Fibroblast of pulmonary artery (primary cell): ENCODE measurements at places on chromosomes 1 and 21.

DNA sequence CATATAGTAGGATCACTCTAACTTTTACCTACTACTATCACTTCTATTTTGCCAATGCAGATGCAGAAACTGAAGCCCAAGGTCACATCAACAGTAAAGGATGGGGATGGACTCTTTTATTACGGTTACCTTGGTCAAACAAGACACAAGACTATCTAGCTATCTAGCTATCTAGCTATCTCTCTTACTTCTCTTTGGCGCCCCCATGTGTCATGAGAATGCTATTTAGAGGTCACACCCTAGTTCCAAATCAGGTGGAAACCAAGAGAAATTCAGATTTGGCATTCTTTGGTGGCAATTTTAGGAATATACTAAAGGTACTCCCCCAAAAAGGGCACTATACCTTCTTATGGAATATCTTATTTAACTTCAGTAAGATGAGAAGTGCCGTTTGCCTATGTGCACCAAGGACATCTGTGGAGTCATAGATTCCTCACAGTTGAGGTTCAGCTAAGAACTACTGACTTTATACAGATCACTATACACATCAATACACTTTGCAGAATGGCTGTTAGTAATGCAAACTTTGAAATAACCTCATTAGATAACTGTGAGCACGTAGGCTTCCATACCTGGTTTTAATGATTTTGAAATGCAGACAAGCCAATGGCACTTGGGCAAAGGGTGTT lies 6.7 kb downstream of the ZNF648 start:
- DNase-seq = no peak

GRCh38 chr21:28237661-28238060 lies 755.0 kb downstream of the LTN1 start:
- DNase-seq = no peak

GRCh38 chr1:217617126-217617525 lies 13.8 kb downstream of the GPATCH2 start:
- no peak for DNase-seq

DNA sequence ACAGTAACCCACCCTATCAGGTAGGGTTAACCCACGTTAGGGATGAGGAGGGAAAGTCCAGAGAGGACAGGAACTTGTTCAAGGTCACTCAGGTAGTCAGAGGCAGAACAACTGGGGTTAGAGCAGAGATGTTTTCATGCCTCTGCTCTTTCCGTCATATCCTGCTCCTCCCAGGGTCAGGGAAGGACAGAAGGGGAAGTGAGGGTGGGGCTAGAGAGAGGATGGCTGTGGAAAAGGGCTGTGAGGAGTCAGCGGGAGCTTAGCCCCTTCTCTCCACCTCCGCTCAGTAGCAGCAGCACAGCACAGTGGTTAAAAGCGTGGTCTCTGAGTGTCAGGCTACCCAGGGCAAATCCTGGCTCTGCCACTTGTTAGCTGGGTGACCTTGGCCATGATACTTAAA lies 36.5 kb downstream of the DDX20 start:
- DNase-seq = no peak

GRCh38 chr1:221517961-221518360 lies 223.9 kb downstream of the DUSP10 start:
- peak; percentile 94 for DNase-seq

GRCh38 chr1:87794788-87795614 lies 466.3 kb downstream of the LMO4 start:
- peak; percentile 61 for DNase-seq

DNA sequence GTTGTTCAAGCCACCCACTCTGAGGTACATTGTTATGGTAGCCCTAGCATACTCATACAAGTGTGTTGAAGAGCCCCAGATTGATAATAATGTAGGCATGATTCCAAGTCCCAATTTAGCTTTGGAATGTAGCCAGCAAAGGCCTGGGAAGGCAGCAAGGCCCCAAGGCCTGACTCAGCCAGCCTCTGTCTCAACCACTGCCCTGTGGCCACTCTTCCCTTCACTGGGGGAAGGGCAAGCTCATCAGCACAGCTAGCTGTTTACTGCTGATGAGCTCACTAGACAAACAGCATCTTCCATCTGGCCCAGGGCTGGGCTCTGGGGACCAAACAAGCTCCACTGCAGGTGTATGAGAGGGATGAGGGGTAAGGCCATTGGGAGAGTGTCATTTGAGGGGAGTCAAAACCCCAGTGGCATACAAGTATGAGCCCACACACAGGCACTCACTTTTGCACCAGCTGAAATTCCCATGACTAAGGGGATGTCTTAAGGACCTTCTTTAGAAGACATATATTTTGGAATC lies 2.2 kb upstream of the IRF6 start:
- DNase-seq = peak; percentile 97

DNA sequence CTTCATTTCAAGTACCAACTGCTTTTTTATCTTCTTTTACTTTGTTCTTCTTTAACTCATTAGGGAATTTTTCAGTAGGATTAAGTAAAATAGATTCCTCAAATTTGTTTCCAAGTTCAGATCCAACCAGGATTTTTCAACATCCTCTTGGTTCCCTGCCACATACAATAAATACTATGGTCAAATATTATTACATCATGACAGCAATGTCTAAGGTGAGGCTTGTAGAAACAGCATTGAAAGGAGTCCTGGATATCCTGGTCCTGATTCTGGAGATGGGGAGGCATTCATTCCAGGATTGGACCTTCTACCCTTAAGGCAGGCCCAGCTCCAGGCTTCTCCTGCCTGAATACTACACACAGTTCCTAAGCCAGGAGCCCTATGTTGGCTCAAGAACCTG lies 80.2 kb upstream of the F3 start:
- peak; percentile 13 for DNase-seq

DNA sequence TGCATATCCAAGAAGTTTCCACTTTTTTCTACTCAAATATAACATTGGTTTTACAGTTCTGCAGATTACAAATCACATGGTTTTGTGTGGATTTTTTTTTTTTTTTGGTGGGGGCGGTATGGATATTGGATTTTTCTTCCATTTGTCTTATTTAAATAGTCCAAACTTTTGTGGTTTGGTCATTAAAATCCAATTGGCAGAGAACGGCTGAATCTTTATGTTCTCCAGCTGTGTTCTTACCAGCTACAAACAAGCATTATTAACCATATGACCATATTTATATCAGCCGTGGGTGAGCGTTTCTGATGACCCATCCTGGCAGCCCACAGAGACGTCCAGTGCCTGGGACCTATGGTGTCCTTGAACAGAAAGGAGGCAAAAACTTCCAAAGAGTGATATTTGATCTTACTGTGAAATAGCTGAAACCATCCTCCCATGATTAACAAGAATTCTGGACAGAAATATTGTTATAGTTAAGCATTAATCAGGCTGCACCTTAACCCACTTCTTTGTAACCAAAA lies 200.4 kb downstream of the LYPLAL1 start:
- DNase-seq = no peak

GRCh38 chr1:241275226-241275625 lies 81.8 kb downstream of the RGS7 start:
- DNase-seq = no peak

- no peak for DNase-seq
Measured at GRCh38 chr1:209094384-209094783, 489.1 kb upstream of the CAMK1G start.

GRCh38 chr1:96863449-96863848 lies 141.9 kb downstream of the PTBP2 start:
- peak; percentile 25 for DNase-seq

- DNase-seq = peak; percentile 60
Measured at GRCh38 chr1:11787251-11787803, 18.4 kb downstream of the MTHFR start.

- no peak for DNase-seq
Measured at GRCh38 chr1:98653123-98653522, 8.4 kb upstream of the SNX7 start.

- no peak for DNase-seq
Measured at GRCh38 chr21:15004721-15005370, 60.0 kb downstream of the NRIP1 start.

DNA sequence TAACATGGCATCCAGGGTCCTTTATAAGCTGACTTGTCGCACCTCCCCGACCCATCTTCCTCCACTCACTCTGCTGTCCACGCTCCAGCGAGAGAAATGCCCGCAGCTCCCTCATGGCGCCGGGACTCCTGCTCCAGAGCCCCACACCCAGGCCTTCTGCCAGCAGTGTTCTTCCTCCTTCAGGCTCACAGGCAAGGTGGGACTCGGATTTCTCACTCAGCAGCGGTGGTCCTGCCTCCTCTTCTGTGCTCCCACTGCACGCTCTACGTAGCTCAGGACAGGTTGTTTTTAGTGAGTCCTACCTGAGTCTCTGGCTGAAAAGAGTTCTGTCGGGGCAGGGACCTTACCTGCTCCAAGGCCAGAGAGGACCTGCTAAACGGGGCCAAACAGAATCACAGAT lies 11.2 kb downstream of the THEMIS2 start:
- no peak for DNase-seq

GRCh38 chr1:94119796-94120569 lies 965 bp downstream of the ABCA4 start:
- DNase-seq = peak; percentile 44

GRCh38 chr1:212950243-212951125 lies at the start of gene VASH2:
Gene VASH2, plus strand, starts transcription at chr1:212950541. Its CDS starts 1,002 bp downstream, at chr1:212951543.
- DNase-seq = peak; percentile 68

GRCh38 chr1:239732770-239733169 lies 346.4 kb downstream of the CHRM3 start:
- DNase-seq = no peak

DNA sequence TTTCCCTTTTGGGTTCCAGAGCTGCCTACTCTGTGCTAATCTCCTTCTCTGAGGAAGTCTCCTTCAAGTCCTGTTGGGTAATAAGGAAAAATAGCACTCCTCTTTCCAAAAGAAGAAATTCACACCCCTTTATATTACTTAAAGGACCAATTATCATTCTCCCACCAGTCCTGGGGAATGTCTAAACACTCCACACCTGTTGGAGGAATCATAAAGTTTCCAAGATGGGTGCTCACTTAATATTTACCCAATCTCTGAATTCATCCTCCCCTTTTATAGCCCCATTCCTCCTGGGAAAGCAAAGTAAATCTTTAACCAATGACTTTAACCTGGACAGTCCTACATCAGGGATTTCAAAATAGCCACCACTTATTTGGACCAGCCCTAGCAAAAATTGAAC lies 873.1 kb downstream of the KCNT2 start:
- no peak for DNase-seq

DNA sequence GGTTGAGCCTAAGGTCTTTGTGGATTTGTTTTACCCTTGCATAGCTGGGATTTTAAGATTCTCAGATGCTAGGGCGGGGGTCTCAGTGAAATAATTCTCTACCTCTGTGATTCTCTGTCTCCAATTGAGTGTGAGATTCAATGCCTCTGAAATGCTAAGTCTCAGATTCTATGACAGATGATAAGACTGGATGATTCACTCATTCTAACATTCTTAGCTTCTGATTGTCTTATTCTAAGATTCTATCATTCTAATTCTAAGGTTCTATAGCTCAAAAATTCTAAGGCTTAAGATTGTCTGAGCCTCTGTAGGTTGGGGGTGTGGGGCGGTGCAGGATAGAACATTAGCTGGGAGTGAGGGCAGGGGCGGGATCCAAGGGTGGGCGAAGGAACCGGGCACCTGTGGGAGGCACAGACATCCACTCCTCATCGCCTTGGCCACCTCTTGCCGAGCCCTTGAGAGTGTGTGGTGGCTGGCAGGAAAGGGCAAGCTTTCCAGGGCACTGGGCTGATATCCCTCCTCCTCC lies 29.5 kb downstream of the ADGRB2 start:
- no peak for DNase-seq

GRCh38 chr1:54695221-54695620 lies 20.4 kb upstream of the TTC4 start:
- DNase-seq = no peak

DNA sequence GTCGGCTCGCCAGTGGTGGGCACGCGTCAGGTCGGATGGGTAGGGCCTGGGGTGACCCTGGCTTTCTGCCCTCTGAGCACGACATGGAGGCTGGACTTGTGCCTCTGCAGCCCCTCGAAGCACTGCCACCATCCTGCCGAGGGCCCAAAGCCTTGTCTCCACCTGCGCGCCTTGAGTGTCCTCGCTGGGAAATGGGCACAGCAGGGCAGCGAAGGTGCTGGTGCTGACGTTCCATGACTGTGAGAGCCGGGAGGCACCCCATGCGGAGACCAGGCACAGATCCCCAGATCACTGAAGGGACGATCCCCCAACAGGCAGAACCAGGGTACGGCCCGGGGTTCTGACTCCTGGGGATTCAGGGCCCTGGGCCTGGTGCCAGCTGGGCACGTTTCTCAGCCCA lies 60.3 kb downstream of the SIK1 start:
- DNase-seq = no peak

DNA sequence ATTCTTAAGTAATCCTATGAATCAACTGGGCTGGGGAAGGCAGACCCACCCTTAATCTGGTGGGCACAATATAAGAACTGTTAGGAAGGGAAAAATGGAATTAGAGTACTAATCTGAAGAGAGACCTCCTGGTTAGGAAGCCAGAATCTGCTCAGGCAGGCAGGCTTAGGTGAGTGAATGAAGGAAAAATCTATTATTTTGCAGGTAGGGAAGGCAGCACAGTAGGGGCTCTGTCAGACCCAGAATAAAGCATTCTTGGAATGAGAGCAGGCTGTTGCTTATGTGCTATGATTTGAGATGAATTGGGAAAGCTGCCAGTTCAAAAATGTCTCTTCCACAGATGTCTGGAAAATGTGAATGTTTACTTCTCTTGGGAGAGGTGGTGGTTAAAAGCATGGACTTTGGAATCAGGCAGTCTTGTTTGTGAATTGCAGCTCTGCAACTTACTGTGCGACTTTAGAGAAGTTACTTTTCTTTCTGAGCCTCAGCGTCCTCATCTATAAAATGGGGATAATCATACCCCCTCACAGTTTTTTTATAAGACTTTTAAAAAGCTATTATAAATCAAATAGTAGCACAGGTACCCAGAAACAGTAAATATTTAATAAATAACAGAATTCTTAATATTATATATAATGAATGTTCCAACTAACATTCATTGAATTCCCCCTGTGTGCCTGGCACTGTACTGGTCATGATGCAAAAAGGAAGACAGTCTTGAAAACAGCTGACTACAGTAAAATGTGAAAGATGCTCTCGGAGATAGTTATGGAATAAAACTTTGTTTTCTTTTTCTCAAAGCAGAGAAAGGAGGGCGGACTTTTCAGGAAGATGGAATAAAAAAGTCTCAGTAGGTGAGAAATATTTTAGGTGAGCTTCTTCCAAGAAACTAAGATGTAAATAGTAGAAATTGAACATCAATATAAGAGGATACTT lies 15.3 kb upstream of the ZNF644 start:
- DNase-seq = no peak

GRCh38 chr1:218468711-218469110 lies 123.6 kb downstream of the TGFB2 start:
- DNase-seq = no peak
